ENCODE measurements at places on chromosomes 3 and 15.
A peak's percentile ranks its signal among the peaks of the same experiment; 100 is the strongest.

DNA sequence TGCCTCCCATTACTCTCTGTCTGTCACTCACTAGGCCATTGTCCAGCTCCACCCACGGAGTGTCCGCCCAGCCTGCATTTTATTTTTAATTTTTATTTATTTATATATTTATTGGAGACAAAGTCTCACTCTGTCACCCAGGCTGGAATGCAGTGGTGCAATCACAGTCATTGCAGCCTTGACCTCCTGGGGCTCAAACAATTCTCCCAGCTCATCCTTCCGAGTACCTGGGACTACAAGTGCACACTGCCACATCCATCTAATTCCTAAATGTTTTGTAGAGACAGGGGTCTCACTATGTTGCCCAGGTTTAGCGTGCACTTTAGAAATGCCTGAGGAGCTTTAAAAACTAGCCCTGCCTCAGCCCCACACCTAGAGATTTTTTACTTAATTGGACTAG lies 141.5 kb downstream of the LIPC start:
- no peak for DNase-seq

GRCh38 chr3:129025691-129026435 lies 24.8 kb downstream of the EFCC1 start:
- DNase-seq, result no peak

GRCh38 chr3:176570992-176571391 lies 626.3 kb downstream of the TBL1XR1 start:
- no peak for DNase-seq

GRCh38 chr3:132199451-132199850 lies 117.8 kb upstream of the ACP3 start:
- no peak for DNase-seq

DNA sequence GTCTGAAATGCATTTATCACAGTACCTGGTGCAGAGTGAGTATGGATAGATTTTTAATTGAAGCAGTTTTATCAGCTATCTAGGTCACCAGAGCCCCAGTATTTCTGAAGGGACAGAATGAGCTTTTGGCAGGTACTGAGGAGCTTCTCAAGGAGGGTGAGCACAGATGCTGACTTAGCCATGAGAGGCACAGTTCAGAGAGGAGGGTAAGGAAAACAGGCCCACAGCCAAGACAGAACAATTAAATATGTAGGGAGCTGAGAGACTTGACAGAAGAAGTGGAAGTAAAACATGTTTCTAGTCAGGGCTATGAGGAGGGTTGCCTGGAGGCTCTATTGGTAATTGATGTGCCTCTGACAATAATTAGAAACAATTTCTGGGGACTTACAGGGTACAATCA lies 20.1 kb downstream of the ZNF80 start:
- DNase-seq, result no peak

DNA sequence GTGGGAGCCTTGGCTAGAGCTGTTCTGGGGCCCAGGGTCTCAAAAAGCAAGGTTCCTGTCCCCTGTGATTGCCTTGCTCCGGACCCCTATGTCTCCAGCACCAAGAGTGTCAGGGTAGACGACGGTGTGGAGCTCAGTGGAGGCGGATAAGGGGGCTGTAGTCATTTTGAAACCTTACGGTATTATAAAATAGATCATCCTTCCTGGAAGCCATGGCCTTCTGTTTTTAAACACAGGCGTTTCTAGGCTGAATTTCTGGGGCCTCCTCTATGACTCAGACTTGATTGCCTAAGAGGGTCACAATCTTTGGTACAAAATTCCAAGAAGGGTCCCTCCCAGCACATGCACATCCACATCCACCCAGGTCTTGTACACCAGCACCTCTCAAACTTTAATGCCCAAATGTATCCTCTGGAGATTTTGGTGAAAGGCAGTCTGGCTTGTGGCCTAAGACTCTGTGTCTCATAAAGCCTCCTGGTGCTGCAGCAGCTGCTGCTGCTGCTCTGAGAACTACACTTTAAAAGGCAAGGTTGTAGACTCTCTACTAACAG lies 70.5 kb upstream of the XCR1 start:
- DNase-seq, result no peak

DNA sequence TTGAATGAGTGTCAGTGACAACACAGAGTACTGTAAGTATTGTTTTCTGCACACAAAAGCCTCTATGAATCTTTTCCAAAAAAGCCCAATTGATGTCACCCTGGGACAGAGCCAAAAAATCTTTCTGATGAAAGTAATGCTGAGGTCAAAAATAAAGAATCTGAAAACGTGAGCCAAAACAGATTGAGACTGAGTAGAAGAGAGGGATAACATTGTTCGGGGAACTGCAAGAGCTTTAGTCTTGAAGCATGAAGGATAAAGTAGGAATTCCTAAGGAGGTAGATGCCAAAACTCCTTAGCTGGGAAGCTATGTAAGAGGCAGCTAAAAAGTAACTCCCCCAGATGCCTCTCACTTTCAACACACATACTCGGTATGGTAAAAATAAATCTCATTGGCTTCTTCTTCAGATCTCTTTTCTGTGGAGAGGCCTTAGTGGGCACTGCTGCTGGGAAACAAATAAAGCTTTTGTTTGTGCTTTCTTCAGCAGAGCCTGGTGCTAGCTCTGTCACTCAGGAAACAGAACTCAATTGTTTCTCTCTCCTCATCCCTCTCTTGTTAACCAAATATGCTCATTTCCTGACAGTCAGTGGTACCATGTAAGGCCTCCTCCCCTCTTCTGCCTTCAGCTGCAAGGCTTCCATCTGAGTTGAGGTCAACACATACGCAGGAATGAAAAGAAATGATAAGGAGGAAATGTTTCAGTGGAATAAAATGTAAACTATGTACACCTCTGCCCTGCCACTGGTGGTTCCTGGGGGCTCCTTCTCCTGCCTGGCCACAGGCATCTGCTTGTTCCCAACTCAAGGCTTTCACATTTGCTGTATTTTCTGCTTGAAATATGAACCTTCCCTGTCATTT lies 58.1 kb downstream of the CD200 start:
- DNase-seq, result no peak

- DNase-seq, result no peak
These were observed 38.4 kb downstream of the TMEM158 start for GRCh38 chr3:45187694-45188141.

DNA sequence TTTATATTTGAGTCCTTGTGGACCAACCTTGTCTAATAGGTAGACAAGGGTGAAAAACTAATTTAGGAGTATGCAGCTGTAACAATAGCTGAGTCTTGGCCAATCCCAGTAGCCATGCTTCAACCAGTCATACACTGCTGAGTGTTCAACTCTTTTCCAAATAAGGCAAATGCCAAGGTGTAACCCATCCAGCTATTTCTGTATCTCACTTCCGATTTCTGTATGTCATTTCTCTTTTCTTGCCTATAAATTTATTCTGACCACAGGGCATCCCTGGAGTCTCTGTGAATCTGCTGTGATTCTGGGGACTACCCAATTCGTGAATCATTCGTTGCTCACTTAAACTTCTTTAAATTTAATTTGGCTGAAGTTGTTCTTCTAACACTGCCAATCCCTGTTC lies 93.2 kb downstream of the MAGI1 start:
- DNase-seq, result no peak

DNA sequence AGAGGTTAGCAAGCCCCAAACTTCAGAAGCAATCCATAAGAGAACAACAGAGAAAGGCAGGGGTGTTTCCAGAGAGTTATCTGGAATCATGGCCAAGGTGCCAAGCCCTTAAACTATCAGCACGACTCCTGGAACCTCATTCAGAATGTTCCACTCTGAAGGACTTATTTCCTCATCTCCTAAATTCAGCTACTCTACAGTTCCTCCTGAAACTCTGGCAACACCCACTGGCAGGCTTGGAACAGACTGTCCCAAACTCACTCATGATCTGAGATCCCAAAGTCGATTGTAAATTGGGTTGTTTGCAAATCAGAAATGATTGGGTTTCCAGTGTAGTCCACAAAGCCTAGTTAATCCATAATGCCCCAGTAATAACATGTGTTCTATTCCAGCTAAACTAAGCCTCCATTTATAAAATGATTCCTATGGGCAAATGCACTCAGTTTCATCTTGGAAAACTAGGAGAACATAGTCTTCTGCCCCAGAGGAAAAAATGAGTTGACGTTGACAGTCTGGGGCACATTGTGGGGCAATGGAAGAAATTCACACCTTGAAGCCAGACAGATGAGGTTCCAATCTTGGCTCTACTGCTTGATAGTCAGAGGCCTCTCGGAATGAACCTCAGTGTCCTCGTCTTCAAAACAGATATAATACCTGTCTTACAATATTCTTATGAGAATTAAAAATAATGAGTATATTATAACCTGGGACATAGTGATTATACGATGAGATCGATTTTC lies 65.9 kb downstream of the SLCO2A1 start:
- DNase-seq, result no peak

DNA sequence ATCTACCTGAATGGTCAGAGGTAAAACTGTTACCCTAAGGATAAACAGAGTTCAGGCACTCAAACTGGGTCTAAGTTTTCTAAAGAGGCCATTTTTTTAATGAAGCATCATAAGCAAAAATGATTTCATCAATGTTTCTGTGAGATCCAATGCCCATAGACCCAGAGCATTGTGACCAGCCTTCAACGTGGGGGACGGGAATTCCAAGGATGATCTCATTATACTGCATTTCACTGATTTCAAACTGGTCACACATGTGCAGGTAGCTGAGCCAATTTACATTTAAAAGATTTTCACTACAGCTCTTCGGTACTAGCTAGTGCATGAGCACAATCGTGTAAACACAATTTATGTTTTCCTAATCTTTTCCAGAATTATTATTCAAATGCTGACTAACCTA lies 472.9 kb downstream of the DIPK2A start:
- DNase-seq, result no peak

DNA sequence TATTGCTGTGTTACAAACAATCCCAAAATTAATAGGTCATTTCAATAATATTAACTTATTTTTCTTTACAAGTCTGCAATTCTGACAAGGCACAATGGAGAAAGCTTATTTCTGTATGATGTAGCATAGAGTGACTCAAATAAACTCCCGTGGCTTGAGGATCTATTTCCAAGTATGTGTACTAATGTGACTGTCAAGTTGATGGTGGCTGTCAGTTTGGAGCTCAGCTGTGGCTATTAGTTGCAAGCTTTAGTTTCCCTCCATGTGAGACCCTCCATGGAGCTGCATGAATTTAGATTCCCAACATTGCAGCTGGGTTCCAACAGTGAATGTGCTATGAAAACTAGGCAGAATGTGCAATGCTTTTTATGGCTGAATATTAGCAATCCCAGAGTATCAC lies 515.5 kb upstream of the GBE1 start:
- DNase-seq, result no peak

GRCh38 chr15:57253082-57253481 lies 123.2 kb upstream of the CGNL1 start:
- DNase-seq, result no peak

DNA sequence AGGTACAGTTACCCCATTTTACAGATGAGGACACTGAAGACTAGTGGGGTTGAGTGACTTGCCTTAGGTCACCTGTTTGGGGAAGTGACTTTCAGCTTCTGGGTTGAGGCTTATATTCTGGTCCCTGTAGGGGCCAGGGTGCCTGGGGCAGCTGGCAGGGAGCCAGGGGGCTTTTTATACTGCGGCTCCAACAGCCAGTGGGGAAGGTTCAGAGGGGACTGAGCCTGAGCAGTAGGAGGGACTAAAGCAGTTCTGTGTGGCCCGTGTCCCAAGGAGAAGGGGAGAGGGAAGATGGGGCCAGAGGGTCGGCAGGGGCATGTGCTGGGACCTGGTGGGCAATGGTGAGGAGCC lies 37.7 kb downstream of the SLC6A6 start:
- no peak for DNase-seq

DNA sequence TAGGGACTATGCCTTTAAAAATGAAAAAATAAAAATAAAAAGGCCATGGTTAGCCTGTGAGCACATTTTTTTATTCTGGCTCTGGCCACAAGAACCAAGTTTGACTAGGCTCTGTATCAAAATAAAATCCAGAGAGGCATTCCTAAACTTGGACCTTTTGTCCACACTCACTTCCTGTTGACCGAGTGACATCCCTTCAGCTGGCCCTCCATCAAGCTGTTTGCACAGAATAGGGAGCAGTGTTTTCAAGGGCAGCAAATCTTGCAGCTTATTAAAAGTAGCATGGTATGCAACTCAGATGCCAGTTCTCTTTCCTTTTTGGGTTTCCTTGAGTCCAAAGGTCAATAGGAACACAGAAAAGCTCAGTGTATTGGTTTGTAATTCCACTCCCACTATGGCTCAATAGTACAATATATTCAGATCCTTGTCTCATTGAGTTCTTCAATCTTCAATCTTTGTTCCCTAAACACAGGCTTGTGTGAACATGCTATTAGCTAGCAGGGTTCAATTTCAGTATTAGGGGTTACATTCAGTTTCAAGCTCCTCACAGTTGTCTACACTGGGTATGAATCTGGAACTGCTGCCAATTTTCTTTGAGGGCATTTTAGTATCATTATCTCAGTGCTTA lies 244.5 kb downstream of the RBMS3 start:
- DNase-seq, result peak; percentile 88

- DNase-seq, result no peak
These were observed 4.3 kb downstream of the SUCLG2 start for GRCh38 chr3:67650084-67650483.

DNA sequence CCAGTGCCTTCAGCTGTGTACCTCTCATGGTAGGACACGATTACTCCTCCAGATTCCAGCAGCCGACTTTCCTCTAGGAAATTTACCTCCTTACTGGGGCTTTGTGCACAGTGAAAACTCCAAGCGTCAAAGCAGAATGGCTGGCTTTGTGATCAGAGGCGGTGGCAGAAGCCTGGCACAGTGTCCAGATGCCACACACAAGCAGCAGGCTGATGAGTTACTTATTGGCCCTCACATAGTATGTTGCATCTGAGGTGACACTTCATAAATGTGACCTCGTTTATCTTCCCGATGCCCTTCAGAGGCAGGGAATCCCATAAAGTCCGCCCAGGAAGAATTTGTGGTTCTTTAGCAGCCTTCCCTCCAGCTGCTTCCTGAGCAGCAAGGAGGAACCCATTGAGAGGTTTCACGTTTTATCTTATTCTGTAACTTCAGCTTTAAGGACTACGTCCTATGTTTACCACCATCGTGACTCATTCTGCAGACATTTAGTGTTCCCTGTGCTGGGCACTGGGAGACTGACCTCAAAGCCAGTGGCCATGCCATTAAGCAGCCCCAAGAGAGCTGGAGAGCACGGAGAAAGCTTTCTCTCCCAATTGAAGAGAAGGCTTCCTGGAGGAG lies 107.1 kb upstream of the C15orf61 start:
- DNase-seq, result no peak

- DNase-seq, result no peak
These were observed 158.0 kb downstream of the CDIN1 start for GRCh38 chr15:36737430-36737891.

- no peak for DNase-seq
These were observed 28.1 kb upstream of the COL6A6 start for GRCh38 chr3:130488769-130489450.
